IMR-90 (cell line): ENCODE measurements at places on chromosomes 2 and 18. TPM values are rescaled to one million over a fixed set of nuclear protein-coding genes. Genes with fewer than 3 reads are reported as not detected.

GRCh38 chr2:178152977-178153376 lies 40.7 kb downstream of the RBM45 start:
- DNase-seq = no peak
- H3K36me3 ChIP-seq = no peaks in the 10 kb centered on the region
- H3K4me3 ChIP-seq = no peak overlapping the region
- no peaks in the 10 kb centered on the region for H3K4me1 ChIP-seq
- H3K27me3 ChIP-seq = no peaks in the 10 kb centered on the region

GRCh38 chr18:50313031-50313607 lies 25.6 kb upstream of the CXXC1 start:
- no peaks in the 10 kb centered on the region for H3K4me1 ChIP-seq
- no peak for DNase-seq
- no peak overlapping the region for H3K27ac ChIP-seq
- no peak overlapping the region for H3K4me3 ChIP-seq
- no peaks in the 10 kb centered on the region for H3K36me3 ChIP-seq

DNA sequence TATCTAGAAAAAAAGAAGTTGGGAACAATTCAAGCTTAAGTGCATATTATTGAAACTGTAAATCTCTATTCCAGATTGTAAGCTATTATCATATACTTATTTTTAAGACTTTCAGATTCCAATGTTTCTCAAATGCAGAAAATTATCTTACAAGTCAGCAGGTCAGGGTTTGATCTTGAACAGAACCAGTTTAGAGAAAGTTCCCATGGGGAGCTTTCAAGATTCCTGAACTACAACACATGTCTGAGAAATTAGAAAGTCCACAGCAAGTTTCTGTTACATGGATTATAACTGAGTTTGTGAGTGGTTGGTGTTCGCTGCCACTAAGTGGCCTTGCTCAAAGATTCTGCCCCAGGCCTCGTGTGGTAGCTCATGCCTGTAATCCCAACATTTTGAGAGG lies 31.6 kb upstream of the SP3 start:
- no peak overlapping the region for H3K27ac ChIP-seq
- DNase-seq = no peak
- peaks cover 2% of the 10 kb centered on the region; the same call in 1 of the 2 replicates for H3K4me1 ChIP-seq
- H3K4me3 ChIP-seq = no peak overlapping the region

DNA sequence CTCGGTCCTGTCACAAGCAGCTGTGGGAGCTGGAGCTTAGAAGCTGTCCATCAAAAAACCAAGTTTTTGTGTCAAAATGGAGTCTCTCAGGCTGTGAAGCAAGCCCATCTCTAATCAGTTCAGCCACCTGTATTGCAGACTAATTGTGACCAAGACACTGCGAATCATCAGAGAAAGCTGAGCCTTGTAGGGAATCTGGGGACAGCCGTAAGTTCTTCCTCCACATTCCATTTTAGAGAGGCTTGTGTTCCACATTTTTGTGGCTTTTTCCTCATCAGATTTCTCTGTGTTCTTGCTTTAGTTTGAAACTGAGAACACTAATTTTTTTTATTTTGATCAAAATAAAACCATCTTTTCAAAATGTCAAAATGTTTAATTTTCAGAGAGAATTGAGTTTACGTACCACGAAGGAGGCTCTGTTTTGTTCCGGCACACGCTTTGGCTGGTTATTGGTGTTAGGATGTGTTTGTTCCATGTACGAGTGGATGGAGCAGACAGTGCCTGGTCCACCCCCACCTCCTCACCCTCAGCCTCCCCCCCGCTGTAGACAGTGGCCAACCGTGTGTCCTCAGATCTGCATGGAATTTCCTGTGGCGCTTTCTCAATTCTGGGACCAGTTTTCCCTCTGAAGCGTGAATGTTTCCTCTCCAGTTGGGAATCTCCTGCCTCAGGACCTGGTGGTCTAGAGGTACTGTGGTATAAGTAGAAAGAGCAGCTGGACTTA lies 140.8 kb downstream of the AGAP1 start:
- H3K36me3 ChIP-seq = no peaks in the 10 kb centered on the region
- peaks cover 18% of the 10 kb centered on the region for H3K4me1 ChIP-seq
- peak overlapping the region; percentile 30; the same call in 1 of the 2 replicates for H3K27ac ChIP-seq
- H3K27me3 ChIP-seq = no peaks in the 10 kb centered on the region

DNA sequence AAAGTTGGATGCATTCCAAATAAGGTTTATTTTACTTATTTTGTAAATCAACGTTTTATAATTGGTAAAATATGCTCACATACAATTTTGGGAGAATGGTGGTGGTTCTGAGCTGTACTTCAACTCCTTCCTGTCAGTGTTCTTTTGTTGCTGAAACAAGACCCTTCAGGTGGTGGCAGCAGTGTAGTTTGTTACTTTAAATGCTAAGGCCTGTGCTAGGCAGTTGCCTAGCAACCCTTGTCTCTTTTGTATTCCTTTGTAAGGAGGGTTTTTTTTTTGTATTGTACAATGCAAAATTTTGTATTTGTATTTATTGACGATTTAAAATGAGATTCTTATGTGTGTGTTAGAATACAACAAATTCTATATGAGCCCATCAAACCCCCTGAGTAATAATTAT lies 166.0 kb upstream of the FAM98A start:
- no peak for DNase-seq
- no peaks in the 10 kb centered on the region for H3K36me3 ChIP-seq
- no peaks in the 10 kb centered on the region for H3K27me3 ChIP-seq
- no peak overlapping the region for H3K27ac ChIP-seq
- no peak overlapping the region for H3K4me3 ChIP-seq

DNA sequence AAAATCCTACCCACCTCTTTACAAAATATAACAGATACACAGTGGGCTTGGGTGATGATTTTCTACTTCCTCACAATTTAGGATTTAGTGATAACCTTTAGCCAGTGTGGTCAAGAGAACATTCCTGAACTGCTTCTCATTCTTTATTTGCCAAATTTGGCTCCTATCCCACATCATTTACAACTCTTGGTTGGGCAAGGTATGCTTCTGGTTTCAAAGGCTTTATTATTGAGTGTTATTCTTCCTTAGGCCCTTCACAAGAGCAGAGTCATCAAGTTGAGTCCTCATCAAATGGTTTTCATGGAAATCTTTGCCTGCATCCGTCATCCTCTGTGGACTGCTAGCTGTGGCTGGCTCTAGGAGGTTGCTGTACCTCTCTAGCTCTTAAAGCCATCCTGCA lies 472.0 kb upstream of the ETAA1 start:
- H3K36me3 ChIP-seq = no peaks in the 10 kb centered on the region
- peaks cover 6% of the 10 kb centered on the region; the same call in 1 of the 2 replicates for H3K4me1 ChIP-seq
- no peaks in the 10 kb centered on the region for H3K27me3 ChIP-seq
- H3K4me3 ChIP-seq = no peak overlapping the region
- H3K27ac ChIP-seq = no peak overlapping the region

- H3K27ac ChIP-seq = no peak overlapping the region
- H3K4me3 ChIP-seq = no peak overlapping the region
- no peaks in the 10 kb centered on the region for H3K36me3 ChIP-seq
- H3K27me3 ChIP-seq = no peaks in the 10 kb centered on the region
- H3K4me1 ChIP-seq = no peaks in the 10 kb centered on the region
These were observed 889.3 kb downstream of the ERBB4 start for GRCh38 chr2:211649331-211649730.

- no peaks in the 10 kb centered on the region for H3K27me3 ChIP-seq
- DNase-seq = no peak
- no peak overlapping the region for H3K27ac ChIP-seq
- peaks cover 4% of the 10 kb centered on the region for H3K4me1 ChIP-seq
- no peaks in the 10 kb centered on the region for H3K36me3 ChIP-seq
- H3K4me3 ChIP-seq = no peak overlapping the region
These were observed 40.5 kb upstream of the TXNDC2 start for GRCh38 chr18:9845256-9845655.

GRCh38 chr18:35264409-35264808 lies 23.6 kb downstream of the ZNF397 start:
- H3K36me3 ChIP-seq = peaks cover 27% of the 10 kb centered on the region
- H3K27me3 ChIP-seq = no peaks in the 10 kb centered on the region
- H3K4me3 ChIP-seq = no peak overlapping the region
- no peak overlapping the region for H3K27ac ChIP-seq
- no peaks in the 10 kb centered on the region for H3K4me1 ChIP-seq

- no peak overlapping the region for H3K27ac ChIP-seq
- H3K4me1 ChIP-seq = no peaks in the 10 kb centered on the region
- no peaks in the 10 kb centered on the region for H3K36me3 ChIP-seq
- H3K4me3 ChIP-seq = no peak overlapping the region
- no peaks in the 10 kb centered on the region for H3K27me3 ChIP-seq
These were observed 1682.2 kb upstream of the TMEFF2 start for GRCh38 chr2:193876980-193877379.

GRCh38 chr2:67039517-67040103 lies 357.5 kb upstream of the ETAA1 start:
- no peak overlapping the region for H3K4me3 ChIP-seq
- peaks cover 7% of the 10 kb centered on the region for H3K4me1 ChIP-seq
- H3K27me3 ChIP-seq = no peaks in the 10 kb centered on the region
- no peaks in the 10 kb centered on the region for H3K36me3 ChIP-seq
- DNase-seq = no peak

DNA sequence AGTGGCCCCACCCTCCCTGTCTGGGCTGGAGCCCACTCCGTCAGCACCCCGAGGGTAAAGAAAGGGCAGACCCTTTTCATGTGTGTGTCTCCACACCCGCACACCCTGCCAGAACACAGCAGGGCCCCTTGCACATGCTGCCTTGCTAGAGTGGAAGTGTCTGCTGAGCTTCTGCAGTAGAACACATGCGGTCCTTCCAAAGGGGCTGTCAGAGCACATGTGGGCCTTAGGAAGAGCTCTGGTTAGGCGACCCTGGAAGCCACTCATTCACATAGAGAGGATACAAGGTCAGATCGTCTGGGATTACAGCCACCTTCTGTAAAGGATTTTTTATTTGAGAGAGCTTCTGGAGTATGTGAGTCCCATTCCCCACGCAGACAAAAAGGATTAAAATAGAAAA lies 613.2 kb upstream of the RAB6C start:
- H3K36me3 ChIP-seq = no peaks in the 10 kb centered on the region
- H3K4me3 ChIP-seq = no peak overlapping the region
- DNase-seq = no peak
- H3K4me1 ChIP-seq = no peaks in the 10 kb centered on the region

- peak; percentile 45 for DNase-seq
- H3K4me3 ChIP-seq = no peak overlapping the region
- H3K27ac ChIP-seq = no peak overlapping the region
- H3K27me3 ChIP-seq = peaks cover 6% of the 10 kb centered on the region; the same call in 1 of the 2 replicates
These were observed 2.5 kb downstream of the GALNT3 start for GRCh38 chr2:165791421-165792103.

DNA sequence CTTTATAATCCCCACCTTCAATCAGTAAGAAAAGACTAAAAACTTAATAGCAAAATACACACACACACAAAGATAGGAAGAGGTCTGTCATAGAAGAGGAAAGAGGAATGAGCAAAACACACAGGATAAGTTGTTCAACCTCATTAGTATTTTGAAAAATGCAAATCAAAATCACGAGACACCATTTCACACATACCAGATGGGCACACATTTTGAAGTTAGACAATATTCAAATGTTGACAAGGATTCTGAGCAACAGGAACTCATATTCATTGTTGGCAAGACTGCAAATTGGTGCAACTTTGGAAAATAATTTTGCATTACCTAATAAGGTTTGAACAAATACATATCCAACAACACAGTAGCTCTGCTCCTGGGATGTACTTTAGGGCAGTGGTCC lies 127.6 kb downstream of the RAB3GAP1 start:
- no peak overlapping the region for H3K27ac ChIP-seq
- DNase-seq = no peak
- no peaks in the 10 kb centered on the region for H3K27me3 ChIP-seq
- no peak overlapping the region for H3K4me3 ChIP-seq
- H3K4me1 ChIP-seq = peaks cover 2% of the 10 kb centered on the region; the same call in 1 of the 2 replicates

DNA sequence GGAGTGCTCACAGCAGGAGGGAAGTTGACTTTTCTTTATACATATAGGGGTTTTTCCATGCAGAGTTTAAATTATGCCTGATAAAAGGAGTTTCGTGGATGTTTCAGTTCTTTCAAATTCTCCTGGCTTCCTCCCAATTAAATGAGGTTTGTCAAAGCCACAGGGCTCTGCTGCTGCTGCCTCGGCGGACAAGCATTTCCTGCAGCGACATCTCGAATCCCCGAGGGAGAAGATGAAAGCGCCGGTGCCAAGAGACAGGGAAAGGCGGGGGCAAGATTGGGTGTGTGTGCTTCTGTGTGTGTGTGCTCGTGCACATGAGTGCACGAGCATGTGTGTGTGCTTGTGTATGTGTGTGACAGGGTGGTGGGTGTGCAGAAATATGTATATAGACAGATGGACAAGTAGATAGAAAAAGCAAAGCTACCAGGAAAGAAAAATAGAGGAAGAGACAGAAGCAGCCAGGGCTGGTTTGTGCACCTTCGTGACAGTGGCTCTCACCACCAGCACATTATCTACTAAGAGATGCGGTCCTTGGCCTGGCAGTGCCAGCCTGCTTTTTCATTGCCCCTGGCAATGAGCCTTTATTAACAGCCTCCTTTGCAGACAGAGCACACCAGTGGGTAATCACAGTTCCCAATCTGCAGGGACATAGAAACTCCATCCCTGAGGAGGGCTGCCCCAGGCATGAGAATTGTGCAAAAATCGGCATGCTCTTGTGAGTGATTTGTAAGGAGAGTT lies 76.2 kb downstream of the CDK15 start:
- H3K27ac ChIP-seq = peak overlapping the region; percentile 60
- H3K27me3 ChIP-seq = no peaks in the 10 kb centered on the region
- no peaks in the 10 kb centered on the region for H3K36me3 ChIP-seq
- DNase-seq = peak; percentile 70
- H3K4me1 ChIP-seq = peaks cover 26% of the 10 kb centered on the region
- no peak overlapping the region for H3K4me3 ChIP-seq

- no peak overlapping the region for H3K27ac ChIP-seq
- H3K4me1 ChIP-seq = peaks cover 3% of the 10 kb centered on the region; the same call in 1 of the 2 replicates
- DNase-seq = no peak
- H3K36me3 ChIP-seq = no peaks in the 10 kb centered on the region
These were observed 26.6 kb downstream of the RASGRP3 start for GRCh38 chr2:33503002-33503401.

DNA sequence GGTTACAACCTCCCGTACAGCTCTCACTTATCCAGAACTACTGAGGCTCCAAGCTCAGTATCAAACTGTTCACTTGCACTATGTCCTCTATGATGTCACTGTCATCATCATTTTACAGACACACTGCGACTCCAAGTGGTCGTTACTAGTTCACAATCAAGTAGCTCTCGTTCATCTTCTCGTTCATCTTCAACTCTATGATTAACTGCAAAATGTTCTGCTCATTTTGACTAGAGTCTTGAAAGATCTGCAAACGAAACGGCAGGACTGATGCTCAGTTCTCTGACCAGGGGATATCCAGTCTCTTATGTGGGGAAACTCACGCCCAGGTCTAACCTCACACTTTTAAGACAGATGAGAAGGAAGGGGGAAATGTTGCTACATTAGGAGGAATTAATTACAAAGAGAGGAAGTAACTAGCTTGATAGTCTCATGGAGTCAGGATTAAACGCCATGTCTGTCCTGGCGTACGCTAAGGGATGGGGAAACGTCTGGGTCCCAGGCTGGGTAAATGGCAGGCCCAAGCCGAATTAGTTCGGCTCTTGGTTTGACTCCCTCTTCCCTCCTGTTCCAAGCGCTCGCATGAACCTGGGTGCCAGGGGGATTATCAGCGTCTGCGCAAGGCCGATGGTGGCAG lies 794 bp upstream of the CHCHD5 start:
- DNase-seq = no peak
- peaks cover 3% of the 10 kb centered on the region; the same call in 1 of the 2 replicates for H3K36me3 ChIP-seq
- H3K4me1 ChIP-seq = peaks cover 6% of the 10 kb centered on the region
- H3K27me3 ChIP-seq = no peaks in the 10 kb centered on the region
- peak overlapping the region; percentile 56 for H3K4me3 ChIP-seq

Gene TMEM87B
- 6.3 and 16.9 TPM in 2 replicates for total RNA-seq

Gene ABCG5
- total RNA-seq = not detected in 2 replicates

Gene PLA2R1
- total RNA-seq = 0.28 and 0.54 TPM in 2 replicates

Gene CCBE1
- total RNA-seq = 93.9 and 148 TPM in 2 replicates

Gene FAM237A
- total RNA-seq = not detected in 2 replicates

Gene CAPN10
- total RNA-seq = 5.6 and 6.3 TPM in 2 replicates

Gene CCDC68
- 0.54 and 1.4 TPM in 2 replicates for total RNA-seq
